ENCODE measurements at places on chromosomes 1 and 21.
A peak's percentile ranks its signal among the peaks of the same experiment; 100 is the strongest.

GRCh38 chr21:29074007-29074376 lies 544 bp upstream of the CCT8 start:
- H3K4me1 ChIP-seq: peaks cover 49% of the 10 kb centered on the region
- DNase-seq: no peak
- H3K36me3 ChIP-seq: peaks cover 32% of the 10 kb centered on the region
- H3K4me3 ChIP-seq: peak overlapping the region; percentile 99
- no peaks in the 10 kb centered on the region for H3K27me3 ChIP-seq
- H3K27ac ChIP-seq: peak overlapping the region; percentile 99

GRCh38 chr21:44939532-44940115 lies at the start of gene SLX9:
Gene SLX9, plus strand, starts transcription at chr21:44940029. Its CDS starts 29 bp downstream, at chr21:44940058.
- peaks cover 33% of the 10 kb centered on the region for H3K4me1 ChIP-seq
- H3K36me3 ChIP-seq: peaks cover 14% of the 10 kb centered on the region
- peak within 1 kb of the TSS; percentile 93 for H3K4me3 ChIP-seq
- H3K27ac ChIP-seq: peak within 1 kb of the TSS; percentile 87

DNA sequence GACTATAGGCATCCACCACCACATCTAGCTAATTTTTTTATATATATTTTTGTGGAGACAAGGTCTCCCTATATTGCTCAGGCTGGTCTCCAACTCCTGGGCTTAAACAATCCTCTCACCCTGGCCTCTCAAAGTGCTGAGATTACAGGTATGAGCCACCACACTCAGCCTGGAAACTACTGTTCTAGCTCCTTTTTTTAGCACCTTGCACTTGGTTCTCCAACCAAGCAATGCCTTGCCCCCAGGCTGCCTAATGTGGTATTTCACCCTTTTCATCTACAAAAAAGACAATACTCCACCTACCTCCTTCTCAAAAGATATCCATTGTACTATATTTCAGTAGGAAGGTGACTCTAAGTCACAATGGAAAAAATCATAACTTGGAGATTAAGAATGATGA lies 6.7 kb downstream of the ARNT start:
- peaks cover 56% of the 10 kb centered on the region for H3K4me1 ChIP-seq
- no peak for DNase-seq
- H3K27ac ChIP-seq: peak overlapping the region; percentile 26
- peaks cover 51% of the 10 kb centered on the region for H3K36me3 ChIP-seq
- H3K27me3 ChIP-seq: no peaks in the 10 kb centered on the region

- no peaks in the 10 kb centered on the region for H3K27me3 ChIP-seq
- no peak overlapping the region for H3K4me3 ChIP-seq
- no peak overlapping the region for H3K27ac ChIP-seq
- peaks cover 67% of the 10 kb centered on the region for H3K4me1 ChIP-seq
Observed at GRCh38 chr1:12342401-12343003, 112.7 kb downstream of the VPS13D start.

DNA sequence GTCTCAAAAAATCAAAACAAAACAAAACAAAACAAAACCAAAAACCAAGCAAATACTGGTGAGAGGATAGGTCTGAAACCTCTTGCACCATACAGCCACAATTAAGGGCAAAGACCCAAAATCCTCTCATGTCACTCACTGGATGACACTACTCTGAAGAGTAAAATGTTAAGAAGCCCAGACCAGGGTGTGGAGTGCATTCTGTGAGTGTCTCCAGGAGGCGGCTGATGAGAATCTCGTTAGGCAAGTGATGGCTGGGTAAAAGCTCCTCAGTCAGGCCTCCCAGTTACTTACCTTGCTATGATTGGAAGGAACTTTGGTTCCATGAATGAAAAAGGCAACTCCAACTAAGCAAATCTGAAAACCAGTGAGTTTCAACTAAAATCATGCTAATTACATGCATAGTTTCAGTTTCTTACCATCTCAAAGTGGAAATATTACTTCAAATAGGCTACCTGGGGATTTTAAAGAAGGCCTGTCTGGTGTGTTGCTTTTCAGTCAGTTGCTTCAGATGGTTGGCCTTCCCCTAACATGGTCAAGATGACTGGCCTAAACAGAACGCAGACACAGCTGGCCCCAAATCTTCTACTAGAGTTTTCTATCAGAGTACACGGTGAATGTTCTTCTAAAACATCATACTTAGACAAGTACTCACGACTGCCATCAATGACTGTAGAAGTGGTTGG lies 95.1 kb downstream of the KIAA0319L start:
- peaks cover 44% of the 10 kb centered on the region for H3K36me3 ChIP-seq
- no peaks in the 10 kb centered on the region for H3K27me3 ChIP-seq
- H3K4me1 ChIP-seq: peaks cover 13% of the 10 kb centered on the region
- no peak overlapping the region for H3K4me3 ChIP-seq
- peak overlapping the region; percentile 13 for H3K27ac ChIP-seq
- no peak for DNase-seq

DNA sequence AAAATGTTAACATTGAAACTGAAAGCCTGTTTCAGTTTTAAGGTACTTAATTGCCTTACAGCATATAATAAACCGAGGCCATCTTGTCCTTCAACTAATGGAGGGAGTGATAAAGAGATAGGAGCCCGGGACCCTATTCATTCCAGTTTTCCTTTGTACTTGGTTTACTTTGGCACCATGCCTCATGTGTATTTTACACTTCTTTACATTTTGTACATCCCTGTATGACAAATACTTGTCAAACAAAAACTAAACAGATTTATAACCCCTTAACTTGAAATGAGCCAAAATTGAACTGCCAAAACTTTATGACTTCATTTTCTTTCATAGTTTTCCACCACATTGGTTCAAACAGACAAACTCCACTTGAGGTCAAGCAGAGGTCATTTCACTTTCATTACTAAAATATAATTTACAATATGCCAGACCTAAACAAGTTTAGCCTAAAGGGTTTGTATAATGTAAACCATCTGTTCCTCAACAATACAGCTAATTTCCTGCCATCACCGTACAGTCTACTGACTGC lies 30.9 kb upstream of the UBE2U start:
- H3K4me1 ChIP-seq: peaks cover 22% of the 10 kb centered on the region
- DNase-seq: no peak
- H3K36me3 ChIP-seq: no peaks in the 10 kb centered on the region
- H3K27ac ChIP-seq: peak overlapping the region; percentile 15
- H3K27me3 ChIP-seq: peaks cover 33% of the 10 kb centered on the region

GRCh38 chr21:27291006-27291405 lies 324.1 kb upstream of the ADAMTS5 start:
- DNase-seq: no peak
- no peaks in the 10 kb centered on the region for H3K36me3 ChIP-seq
- H3K4me3 ChIP-seq: no peak overlapping the region
- no peaks in the 10 kb centered on the region for H3K4me1 ChIP-seq

DNA sequence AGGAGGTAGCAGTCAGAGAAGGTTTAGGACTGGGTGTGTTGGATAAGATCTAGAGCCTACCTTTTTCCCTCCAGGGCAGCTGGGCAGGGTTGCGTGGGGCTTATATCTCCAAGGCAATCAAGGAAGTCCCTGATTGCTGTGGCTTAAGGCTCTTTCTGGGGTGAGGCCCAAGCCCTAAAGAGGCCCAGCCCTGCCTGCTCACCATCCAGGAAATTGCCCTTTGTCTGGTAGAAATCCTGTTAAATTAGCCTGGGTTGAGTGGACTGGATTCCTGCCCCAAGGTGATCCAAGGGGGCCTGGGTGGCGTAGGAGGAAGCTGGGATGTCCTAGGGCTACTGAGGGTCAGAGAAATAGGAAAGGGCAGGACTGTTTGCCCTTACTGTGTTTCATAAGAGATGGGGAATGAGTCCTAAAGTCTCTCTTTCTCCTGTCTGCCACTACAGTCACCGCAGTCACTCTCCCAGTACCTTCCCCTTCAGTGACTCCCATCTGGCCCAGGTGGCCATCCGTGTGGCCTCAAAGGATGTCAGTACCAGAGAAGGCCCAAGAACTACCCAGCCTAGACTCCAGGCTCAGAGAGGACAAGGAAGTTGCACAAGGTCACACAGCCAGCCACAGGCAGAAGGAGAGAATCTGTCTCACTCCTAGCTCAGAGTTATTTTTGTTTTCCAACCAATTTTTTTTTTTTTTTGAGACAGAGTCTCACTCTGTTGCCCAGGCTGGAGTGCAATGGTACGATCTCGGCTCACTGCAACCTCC lies 25.8 kb downstream of the MFSD2A start:
- no peaks in the 10 kb centered on the region for H3K27me3 ChIP-seq
- no peaks in the 10 kb centered on the region for H3K36me3 ChIP-seq
- no peak overlapping the region for H3K27ac ChIP-seq
- DNase-seq: no peak
- no peaks in the 10 kb centered on the region for H3K4me1 ChIP-seq
- no peak overlapping the region for H3K4me3 ChIP-seq

- H3K27me3 ChIP-seq: no peaks in the 10 kb centered on the region
- H3K36me3 ChIP-seq: peaks cover 33% of the 10 kb centered on the region
- H3K4me3 ChIP-seq: no peak overlapping the region
- no peak overlapping the region for H3K27ac ChIP-seq
- H3K4me1 ChIP-seq: peaks cover 19% of the 10 kb centered on the region
Observed at GRCh38 chr21:46585191-46585953, 19.5 kb downstream of the S100B start.

GRCh38 chr1:2128189-2128901 lies 66.2 kb downstream of the FAAP20 start:
- H3K36me3 ChIP-seq: no peaks in the 10 kb centered on the region
- H3K4me3 ChIP-seq: no peak overlapping the region
- H3K27ac ChIP-seq: no peak overlapping the region
- H3K4me1 ChIP-seq: peaks cover 13% of the 10 kb centered on the region
- no peak for DNase-seq
- no peaks in the 10 kb centered on the region for H3K27me3 ChIP-seq

- H3K27ac ChIP-seq: no peak overlapping the region
- no peaks in the 10 kb centered on the region for H3K36me3 ChIP-seq
- no peak for DNase-seq
- H3K4me3 ChIP-seq: no peak overlapping the region
- peaks cover 4% of the 10 kb centered on the region for H3K27me3 ChIP-seq
- H3K4me1 ChIP-seq: no peaks in the 10 kb centered on the region
Observed at GRCh38 chr1:29631836-29632805, 395.8 kb downstream of the PTPRU start.

- H3K36me3 ChIP-seq: no peaks in the 10 kb centered on the region
- no peak overlapping the region for H3K27ac ChIP-seq
- H3K4me3 ChIP-seq: no peak overlapping the region
- H3K27me3 ChIP-seq: no peaks in the 10 kb centered on the region
- H3K4me1 ChIP-seq: no peaks in the 10 kb centered on the region
- DNase-seq: no peak
Observed at GRCh38 chr1:71490432-71490831, 409.6 kb upstream of the ZRANB2 start.

DNA sequence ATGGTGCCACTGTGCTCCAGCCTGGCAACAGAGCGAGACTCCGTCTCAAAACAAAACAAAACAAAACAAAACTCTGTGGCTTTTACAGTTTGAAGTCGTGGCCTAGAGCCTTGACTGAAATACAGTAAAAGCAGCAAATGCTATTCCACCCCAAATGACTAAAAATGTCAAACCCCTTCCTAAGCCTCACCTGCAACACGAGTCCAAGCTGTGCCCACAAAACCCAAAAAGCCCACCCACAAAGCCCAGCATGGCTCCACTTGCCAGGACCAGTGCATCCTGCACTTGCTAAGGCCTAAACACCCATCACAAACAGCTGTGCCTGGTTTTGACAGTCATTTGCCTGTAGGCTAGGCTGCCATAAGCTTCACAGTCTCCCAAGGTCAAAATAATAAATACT lies 21.3 kb downstream of the VAV3 start:
- no peak for DNase-seq
- H3K4me3 ChIP-seq: no peak overlapping the region
- H3K27ac ChIP-seq: no peak overlapping the region
- peaks cover 11% of the 10 kb centered on the region for H3K36me3 ChIP-seq
- no peaks in the 10 kb centered on the region for H3K27me3 ChIP-seq
- peaks cover 37% of the 10 kb centered on the region for H3K4me1 ChIP-seq

DNA sequence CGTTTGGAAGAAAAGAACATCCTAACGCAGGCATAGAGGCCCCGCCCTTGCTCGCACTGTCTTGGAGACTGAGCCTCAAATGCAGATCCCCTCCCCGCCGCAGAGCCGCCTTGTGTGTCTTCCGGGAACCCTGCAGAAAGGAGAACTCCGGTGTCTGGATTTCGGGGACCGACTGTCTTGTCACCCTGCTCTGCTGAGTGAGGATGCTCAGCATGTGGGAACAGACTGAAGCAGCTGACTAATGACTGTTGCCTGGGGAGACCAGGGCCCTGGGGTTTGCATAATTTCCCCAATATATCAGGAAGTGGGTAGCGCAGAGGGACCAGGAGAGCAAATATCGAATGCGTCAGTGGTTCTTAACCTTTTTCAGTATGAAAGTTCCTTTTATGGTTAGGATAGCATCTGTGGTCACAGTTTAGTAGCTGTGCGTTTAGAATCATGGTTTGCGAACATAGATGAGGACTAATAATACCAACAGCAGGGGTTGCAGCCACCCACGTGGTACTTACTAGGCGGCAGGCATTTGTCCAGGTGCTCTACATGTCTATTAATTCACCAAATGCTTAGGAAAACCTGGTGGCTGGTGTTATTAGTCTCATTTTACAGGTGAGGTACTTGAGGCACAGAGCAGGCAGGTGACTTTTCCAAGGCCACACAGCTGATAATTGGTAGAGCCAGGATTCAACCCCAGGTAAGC lies 14.3 kb downstream of the GPR137B start:
- no peak overlapping the region for H3K4me3 ChIP-seq
- peaks cover 4% of the 10 kb centered on the region for H3K4me1 ChIP-seq
- H3K27me3 ChIP-seq: no peaks in the 10 kb centered on the region
- peaks cover 14% of the 10 kb centered on the region for H3K36me3 ChIP-seq
- no peak for DNase-seq

- no peaks in the 10 kb centered on the region for H3K4me1 ChIP-seq
- no peak for DNase-seq
- no peak overlapping the region for H3K4me3 ChIP-seq
Observed at GRCh38 chr1:38361566-38361965, 315.0 kb upstream of the POU3F1 start.

DNA sequence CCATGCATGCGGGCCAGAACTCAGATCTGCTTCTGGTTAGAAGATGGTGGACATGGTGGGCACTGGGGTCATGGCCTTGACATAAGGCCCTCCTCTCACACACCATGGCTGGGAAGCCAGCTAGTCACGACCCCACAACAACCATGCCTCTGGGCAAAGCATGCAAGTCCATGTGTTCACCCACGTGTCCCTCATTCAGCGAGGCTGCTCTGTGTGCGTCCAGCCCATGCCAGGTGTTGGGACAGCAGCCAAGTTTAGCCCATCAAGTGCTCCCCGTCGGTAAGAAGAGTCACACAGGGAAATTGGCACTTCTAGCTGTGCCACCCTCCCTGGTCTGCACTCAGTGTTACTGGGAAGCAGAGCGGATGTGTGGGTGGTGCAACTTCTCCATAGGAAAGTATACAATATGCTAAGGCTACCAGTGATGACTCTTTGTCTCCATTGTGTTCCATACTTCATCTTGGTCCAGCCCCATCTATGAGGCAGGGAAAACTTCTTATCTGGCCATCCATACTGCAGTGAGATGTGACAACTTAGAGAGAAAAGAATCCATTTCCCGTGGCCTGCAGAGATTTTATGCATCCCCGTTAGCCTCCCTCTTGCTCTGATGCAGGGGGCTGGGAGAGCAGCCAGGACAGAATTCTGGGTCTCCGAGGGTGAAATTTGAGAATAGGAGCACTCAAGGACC lies 198.0 kb downstream of the GRIK3 start:
- peaks cover 11% of the 10 kb centered on the region for H3K27me3 ChIP-seq
- H3K4me1 ChIP-seq: no peaks in the 10 kb centered on the region
- DNase-seq: no peak
- H3K4me3 ChIP-seq: no peak overlapping the region
- no peaks in the 10 kb centered on the region for H3K36me3 ChIP-seq

- no peak overlapping the region for H3K4me3 ChIP-seq
- no peak for DNase-seq
- H3K27ac ChIP-seq: no peak overlapping the region
- no peaks in the 10 kb centered on the region for H3K4me1 ChIP-seq
- H3K36me3 ChIP-seq: no peaks in the 10 kb centered on the region
Observed at GRCh38 chr1:102872526-102872925, 235.8 kb downstream of the COL11A1 start.
